ENCODE measurements at places on chromosomes 2 and 18.

DNA sequence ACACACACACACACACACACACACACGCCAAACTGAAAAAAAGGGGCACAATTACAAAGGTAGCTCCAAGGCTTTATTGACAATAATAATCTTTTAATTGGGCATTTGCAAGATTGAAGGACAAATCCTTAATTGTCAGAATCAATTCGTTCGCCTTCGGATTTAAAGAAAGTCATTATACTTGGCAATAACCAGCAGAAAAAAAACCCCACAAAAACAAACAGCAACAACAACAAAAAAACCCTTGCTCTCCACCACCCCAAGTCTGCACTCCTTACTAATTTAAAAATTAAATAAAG, 1.8 kb upstream of the HOXD8 start:
- DNase-seq: no peak

DNA sequence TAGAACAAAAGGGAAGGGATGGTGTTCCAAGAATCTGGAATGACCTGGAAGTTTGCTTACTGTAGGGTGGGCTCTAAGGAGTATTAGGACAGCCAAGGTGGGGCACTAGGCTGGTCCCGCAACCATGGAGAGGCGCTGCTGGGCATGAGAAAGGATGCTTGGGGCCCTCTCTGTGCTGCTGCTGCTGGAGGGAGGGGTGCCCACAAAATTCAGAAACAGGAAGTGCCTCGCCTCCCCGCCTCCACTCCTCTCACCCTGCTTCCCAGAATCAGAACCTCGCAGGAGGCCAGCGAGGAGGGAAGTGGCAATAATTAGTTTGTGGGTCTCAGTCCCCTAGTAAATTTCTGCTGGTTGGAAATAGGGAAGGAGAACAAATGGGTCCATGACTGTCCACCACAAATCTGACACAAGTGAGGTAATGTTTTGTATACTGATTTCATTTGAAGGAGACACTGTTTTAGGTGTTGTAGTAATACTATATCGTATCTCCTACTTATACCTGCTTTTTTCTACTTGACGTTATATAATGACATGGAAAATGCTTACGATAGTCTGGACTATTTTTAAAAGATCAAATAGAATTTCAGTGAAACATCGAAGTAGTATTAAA, 7.9 kb upstream of the PDCL3 start:
- no peak for DNase-seq

GRCh38 chr2:232102380-232102779, 140.9 kb downstream of the DIS3L2 start:
- DNase-seq: no peak

DNA sequence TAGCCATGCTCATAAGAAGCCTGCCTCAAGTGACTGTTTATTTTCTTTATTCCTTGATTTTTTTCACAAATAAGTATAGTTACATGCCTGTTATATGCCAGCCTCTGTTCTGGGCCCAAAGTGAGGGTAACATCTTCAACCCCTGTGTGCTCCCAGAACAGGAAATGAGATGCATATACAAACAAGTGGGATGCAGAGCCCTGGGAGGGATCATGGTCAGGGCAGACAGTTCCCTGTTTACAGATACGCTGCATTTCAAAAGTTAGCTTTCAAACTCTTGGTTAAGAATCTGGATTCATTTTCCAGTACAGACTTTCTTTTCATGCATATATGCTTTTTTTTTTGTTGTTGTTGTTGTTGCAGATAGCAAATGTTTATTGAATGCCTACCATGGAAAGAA, 24.4 kb downstream of the GPR39 start:
- DNase-seq: no peak

DNA sequence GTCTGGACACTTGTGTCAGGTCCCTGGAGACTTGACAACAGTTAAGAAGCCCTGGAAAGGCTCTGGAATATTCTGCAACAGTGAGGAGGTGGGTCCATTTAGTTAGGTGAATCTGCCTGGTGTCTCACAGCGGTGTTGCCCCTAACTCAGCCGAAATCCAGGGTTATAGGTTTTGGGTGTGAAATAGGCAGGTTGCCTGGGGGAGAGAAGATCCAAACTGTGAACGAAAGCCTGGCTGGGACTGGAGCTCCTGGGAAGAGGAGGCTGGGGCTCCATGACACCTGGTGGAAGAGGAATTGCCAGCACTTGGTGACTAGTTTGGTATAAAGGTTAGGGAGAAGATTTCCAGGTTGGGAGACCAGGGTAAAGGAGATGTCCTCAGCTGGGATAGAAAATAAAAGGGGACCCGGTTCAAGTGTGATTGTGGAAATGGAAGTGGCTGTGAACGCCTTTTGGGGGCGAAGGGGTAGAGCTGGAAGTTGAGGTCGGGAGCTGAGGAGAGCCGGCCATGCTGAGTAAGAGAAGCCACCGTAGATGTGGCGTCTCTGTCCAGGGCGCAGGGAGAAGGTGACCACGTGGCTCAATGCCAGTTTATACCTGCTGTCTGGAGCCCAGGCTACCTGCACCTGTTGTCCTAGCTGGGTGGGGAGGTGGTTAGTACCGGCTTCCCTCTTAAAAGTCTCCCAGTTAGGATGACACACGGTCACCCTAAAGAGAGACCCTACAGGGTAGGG, 3.0 kb upstream of the GAREM2 start:
- no peak for DNase-seq

GRCh38 chr18:76263046-76264005, 231.7 kb downstream of the ZNF516 start:
- no peak for DNase-seq

GRCh38 chr2:69955029-69955428, 6.4 kb downstream of the ASPRV1 start:
- DNase-seq: no peak
